CD4-positive, alpha-beta T cell treated with Interleukin-17A for 1 hour (primary cell): ENCODE measurements at places on chromosomes 2 and 18.

GRCh38 chr2:68565858-68566257 lies 77.5 kb upstream of the PROKR1 start:
- no peak for DNase-seq

DNA sequence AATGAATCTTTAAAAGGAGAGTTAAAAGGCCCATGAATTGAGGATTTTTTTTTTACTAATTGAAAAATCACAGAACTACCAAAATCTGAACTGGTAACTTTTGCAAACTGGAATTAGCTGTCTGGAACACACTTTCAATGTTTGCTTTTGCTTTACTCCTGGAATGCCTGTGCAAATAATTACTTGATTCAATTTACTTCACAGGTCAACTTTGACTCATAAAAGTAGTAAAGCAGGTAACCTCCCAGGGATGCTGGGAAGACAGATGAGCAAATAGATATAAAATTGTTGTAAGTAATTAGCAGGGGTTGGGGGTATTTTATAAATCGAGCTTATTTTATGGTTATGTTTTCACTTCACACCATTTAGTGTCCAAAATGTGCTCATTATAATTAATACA lies 398.3 kb upstream of the HNRNPA3 start:
- DNase-seq: no peak

- DNase-seq: no peak
Measured at GRCh38 chr2:232901736-232902578, 31.9 kb downstream of the SNORC start.

GRCh38 chr2:124254621-124255020 lies 229.5 kb downstream of the CNTNAP5 start:
- DNase-seq: no peak

DNA sequence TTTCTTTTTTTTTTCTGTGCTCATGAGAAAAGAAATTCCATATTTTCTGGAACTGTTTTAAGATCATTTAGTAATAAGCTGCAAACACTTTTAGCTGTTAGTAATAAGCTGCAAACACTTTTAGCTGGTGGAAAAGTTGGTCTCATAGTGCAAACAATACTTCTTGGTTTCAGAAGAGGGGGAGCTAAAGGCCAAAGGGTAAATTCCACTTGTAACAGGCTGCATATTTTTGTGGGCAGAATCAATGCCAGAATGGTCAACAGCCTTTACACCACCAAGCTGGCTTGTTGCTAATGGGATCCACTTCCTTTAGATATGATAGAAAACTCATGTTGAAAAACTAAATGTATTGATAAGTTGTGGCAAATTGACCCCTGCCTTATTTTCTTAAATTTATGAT lies 356.8 kb downstream of the NR4A2 start:
- DNase-seq: no peak

GRCh38 chr2:84959566-84960506 lies 11.1 kb upstream of the KCMF1 start:
- no peak for DNase-seq

DNA sequence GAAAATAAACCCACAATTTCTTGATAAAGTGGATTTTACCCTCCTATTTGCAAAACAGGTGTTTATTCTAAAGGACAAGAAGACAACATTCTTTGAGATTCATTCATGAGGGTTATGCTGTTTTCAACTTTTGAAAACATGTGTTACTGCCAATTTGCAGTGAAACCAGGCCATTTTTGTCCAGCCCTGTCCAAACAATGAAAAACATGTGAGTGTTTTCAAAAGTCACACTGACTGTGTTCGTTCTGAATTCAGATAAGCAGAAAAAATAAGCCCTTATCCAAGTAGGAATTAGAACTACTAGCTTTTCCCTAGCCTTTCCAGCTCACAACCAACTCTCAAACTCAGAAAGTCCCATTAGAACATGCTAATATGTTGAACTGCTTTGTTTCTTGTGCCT lies 148.1 kb upstream of the PID1 start:
- no peak for DNase-seq

DNA sequence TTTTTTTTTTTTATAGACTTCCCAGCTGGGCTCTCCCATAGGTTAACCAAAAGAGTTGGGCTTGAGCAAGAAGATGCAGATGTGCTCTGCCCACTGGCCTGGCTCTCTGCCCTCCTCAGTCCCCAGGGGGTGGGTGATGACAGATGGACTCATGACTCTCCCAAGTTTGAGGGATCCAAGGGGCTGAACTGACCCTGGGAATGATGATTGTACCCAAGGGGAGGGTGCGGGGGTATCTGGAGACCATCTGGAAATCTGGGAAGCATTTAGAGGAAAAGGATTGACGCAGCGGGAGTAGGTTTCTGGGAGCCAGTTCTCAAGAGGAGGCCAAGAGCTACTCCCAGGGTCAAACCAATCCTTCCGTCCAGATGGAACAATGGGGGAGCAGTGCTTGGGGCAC lies 330.8 kb downstream of the CYP26B1 start:
- DNase-seq: no peak

DNA sequence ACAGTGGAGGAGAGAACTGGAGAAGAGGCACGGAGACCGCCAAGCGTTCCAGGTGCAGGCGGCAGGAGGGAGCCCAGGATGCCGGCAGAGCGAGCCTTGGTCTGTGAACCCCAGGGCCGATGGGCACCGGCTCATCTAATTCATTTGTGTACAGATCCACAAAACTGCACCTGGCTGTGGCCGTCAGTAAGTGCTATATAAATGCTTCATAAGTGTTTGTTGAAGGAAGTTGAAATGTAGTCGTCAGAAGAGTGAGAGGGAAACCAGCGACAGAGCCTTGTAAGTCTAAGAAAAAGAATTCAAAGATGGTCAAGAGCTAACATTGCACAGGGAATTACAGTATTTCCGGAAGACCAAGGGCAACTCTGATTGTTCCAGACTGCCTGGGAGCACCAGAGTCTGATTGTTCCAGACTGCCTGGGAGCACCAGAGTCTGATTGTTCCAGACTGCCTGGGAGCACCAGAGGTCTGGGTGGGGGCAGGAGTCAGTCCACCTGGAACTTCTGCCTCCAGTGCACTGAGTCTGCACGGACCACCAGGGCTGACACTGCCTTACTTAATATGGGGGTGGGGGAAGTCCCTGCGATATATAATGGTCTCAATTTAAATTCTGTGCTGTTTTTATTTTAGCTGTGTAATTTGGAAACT lies 112.3 kb downstream of the BCL2 start:
- no peak for DNase-seq

GRCh38 chr2:187915810-187916209 lies 361.6 kb upstream of the TFPI start:
- no peak for DNase-seq

GRCh38 chr18:45139478-45139877 lies 458.8 kb downstream of the SETBP1 start:
- no peak for DNase-seq

DNA sequence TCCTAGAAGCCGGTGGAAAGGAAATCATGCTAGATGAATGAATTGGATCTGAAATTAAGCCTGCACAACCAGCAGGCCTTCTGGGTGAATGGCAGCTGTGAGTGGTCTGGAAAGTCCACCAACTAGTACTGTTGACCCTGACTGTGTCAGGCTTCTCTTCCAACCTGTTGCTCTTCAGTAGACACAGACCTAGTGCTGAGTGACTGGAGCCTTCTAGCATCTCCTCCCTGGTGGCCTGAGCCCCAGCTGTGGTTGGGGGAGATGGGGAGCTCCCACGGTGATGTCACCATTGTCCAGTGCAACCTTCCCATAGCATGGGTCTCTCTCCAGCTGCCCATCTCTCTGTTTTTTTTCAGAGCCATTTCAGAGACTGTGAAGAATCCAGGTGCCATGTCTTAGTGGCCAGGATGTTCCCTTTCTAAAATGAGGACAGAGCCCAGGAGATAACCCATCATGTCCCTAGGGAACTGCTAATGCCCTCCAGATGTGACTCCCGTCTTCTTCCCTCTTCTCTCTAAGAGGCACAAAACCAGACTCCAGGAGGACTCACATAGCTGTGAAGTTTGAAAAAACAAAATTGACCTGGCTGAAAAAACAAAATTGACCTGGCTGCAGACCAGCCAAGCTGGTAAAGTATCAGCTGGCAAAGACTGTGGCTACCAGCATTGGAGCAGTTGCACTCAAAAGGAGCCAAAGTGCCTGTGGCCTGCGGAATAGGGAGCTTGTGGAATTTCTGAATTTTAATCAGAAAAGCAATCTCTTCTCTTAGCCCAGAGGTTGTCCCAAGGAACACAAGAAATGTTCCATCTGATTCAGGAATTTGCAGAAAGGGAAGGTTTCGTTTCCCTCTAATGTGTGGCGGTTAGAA lies 67.4 kb upstream of the RPL31 start:
- no peak for DNase-seq

DNA sequence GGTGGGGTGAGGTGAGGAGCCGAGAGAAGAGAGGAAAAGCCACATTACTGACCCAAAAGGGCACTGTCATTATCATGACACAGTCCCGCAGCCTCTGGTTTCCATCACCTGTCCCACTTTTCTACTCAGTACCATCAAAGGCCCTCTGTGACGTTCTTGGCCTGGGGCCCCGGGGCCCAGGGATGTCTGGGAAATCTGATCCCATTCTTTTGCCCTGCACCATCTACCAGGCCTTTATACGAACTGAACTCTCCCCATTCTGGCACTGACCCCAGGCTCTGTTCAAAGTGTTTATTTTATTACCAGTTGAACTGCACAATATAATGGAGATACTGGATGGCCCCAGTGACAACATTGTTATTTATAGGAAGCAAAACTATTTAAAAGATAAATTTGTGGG lies 89.1 kb downstream of the COL6A3 start:
- no peak for DNase-seq

GRCh38 chr2:107931412-107931811 lies 54.9 kb upstream of the SLC5A7 start:
- no peak for DNase-seq

GRCh38 chr18:23828426-23828825 lies 139.2 kb downstream of the LAMA3 start:
- DNase-seq: peak; percentile 91

DNA sequence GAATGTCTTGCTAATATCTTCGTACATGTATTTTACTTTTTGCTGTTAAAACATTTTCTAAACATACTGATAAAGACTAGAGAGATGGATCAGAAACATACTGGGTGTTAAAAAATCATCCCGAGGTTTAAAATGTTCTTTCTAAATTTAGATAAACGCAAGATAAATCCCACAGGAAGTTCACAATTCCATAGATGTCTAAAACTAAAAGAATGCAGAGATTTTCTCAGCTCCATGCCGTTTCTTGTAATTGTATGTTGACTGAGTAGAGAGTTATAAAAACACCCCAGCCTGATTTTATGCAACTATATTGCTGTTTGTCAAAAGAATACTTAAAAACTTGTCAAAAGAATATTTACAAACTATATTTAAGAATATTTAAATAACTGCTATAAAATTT lies 455.7 kb downstream of the ARHGAP15 start:
- no peak for DNase-seq

DNA sequence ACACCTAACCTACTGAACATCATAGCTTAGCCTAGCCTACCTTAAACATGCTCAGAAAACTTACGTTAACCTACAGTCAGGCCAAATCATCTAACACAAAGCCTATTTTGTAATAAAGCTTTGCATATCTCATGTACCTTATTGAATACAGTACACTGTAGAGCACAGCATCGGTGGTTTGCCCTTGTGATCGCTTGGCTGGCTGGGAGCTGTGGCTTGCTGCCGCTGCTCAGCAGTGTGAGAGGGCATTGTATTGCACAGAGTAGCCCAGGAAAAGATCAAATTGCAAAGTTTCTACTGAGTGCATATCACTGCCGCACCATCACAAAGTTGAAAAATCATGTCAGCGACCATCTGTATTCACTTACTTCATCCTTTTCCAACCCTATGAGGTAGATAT lies 62.3 kb upstream of the NCK2 start:
- DNase-seq: no peak

DNA sequence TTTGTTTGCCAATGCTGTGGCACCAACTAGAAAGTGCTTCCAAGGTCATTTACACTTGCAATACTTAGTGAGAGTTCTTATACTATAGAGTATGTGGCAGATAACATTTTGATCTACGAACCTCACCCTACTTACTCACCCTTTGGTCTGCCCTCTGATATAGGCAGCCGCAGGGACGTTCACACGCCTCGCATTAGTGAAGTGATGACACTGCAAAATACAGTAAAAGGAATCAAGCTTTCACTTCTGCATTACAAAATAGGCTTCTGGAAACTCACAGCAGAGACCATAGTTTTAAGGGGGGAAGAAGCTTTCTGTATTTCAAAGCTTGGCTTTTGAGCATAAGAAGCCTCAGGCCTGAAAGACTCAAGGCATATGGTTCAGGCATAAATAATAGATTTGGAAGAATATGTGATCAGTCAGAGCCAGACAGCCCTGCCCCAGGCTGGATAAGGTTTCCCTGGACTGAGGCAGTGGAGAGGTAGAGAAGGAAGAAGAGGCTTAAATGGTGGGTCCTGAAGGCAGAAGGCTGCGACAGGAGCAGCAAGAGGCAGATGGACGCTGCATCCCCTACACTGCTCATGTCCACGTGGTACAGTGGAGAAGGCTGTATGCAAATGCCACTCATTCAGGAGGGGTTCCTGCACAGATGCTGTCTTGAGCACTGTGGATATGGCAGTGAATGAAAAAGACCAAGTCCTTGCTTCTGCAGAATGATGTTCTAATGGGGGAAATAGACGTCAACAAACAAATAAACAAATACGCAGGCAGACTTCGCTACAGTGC lies 63.1 kb downstream of the FECH start:
- DNase-seq: no peak

- DNase-seq: no peak
Measured at GRCh38 chr2:3729055-3729448, 25.7 kb downstream of the DCDC2C start.

- DNase-seq: peak; percentile 54
Measured at GRCh38 chr18:3177902-3178687, 41.7 kb downstream of the MYOM1 start.

GRCh38 chr2:221572821-221573429 lies 821 bp upstream of the EPHA4 start:
- peak; percentile 14 for DNase-seq

- DNase-seq: no peak
Measured at GRCh38 chr2:135183822-135184221, 131.7 kb downstream of the RAB3GAP1 start.

DNA sequence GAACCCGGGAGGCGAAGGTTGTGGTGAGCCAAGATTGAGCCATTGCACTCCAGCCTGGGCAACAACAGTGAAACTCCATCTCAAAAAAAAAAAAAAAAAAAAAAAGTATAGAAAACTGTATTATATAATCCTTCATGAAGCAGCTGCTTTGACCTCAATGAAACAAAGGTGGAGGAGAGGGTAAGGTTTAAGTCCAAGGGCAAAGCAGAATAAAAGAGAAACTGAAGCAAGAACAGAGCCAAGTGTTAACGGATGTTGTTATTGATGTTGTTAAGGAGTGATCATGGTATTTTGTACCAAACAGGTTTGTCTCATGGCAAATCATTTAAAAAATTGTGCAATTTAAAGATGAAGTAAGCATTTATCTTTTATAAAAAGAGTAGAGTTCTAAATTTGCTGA lies 7.4 kb downstream of the RAPH1 start:
- no peak for DNase-seq

- no peak for DNase-seq
Measured at GRCh38 chr2:101140978-101141655, 10.1 kb downstream of the TBC1D8 start.
